Sigmoid colon (tissue), 7 donors: ENCODE measurements at places on chromosomes 12 and 14. TPM values are rescaled to one million over a fixed set of nuclear protein-coding genes. Genes with fewer than 3 reads are reported as not detected.

- no peak for DNase-seq
Observed at GRCh38 chr12:63843254-63843720, 1.2 kb upstream of the SRGAP1 start.

DNA sequence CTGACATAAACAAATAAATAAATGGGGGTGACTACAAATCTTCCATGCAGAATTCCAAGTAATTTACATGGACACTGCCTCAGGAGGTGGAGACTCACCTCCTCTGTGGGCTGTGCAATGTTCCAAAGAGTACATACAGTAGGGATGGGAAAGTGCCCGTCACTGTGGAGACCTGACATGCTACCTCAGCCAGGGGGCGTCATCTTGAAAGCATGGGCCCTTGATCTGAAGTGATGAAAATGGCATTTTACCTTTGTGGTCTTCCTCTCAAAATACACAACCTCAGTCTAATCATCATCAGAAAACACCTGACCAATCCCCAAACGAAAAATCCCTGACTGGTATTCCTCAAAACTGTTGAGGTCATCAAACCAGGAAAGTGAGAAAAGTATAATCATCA, 48.4 kb downstream of the ANAPC7 start:
- DNase-seq = no peak

Gene AQP2
- total RNA-seq = not detected

DNA sequence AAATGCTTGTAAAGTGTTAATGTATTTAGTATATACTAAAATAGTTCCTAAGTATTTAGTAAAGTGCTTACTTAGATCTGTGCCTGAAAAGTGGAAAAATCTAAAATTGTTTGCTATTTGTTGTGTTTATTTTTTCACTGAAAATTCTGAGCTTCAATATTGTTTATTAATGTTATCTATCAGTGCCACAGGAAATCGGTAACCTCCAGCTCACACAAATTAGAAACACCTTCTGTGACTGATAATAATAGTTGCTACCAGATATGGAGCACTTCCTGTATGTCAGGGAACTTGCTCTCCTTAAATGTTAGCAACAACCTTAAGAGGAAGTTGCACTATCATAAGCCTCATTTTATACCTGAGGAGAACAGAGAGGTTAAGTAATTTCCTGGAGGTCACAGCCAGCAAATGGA, 723 bp upstream of the LRP10 start:
- no peak for DNase-seq

DNA sequence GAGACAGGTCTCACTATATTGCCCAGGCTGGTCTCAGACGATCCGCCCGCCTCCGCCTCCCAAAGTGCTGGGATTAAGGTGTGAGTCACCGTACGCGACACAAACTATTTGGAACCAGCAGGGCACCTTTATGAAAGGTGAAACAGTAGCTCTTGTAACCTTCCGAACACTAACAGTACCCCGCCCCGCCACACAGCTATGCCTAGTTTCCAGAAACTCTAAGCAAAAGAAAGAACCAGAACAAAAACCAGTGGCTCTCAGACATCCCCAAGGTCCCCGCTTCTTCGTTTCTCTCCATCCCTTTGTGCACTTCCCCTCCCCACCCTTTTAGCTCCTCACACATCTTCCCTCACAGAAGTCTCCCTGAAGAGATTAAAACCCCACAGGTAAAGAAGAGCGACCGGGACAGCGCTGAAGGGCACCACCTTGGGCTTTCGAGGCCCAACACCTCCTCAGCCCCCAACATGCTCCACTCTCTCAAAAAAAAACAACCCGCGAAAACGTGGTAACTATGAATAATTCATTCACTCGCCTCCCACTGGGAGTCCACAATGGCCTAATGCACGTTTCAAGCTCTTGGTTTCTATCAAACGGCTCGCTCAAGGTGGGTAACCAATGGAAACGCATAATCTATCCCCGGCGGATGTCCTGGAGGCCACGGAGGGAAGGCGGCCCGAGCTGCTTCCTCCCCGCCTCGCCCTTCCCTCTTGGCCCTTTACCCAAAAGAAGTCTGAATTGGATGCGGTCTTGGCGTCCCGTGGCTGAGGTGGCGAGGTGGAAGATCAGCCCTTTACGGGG, 877 bp downstream of the BAG5 start:
- DNase-seq = no peak

Gene RFX4
- not detected for total RNA-seq

DNA sequence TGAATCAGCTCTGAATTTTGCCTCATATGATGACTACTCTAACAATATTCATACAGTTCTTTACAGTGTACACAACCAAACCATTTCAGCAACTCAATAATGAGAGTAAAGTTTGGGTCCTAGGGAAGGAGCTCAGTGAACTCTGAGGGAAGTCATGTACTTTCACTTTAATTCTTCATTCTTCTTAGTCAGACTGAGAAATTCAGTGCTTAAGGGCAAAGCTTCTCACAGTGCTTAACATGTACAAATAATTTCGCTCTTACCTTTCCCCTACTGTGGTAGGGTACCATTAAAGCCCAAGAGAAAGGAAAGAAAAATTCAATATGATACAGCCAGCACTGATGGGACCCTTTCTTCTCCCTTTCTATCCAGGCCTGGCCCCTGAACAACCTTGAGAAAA, 435.0 kb downstream of the NELL2 start:
- DNase-seq = no peak

- DNase-seq = no peak
Observed at GRCh38 chr14:53493320-53493719, 340.2 kb upstream of the DDHD1 start.

Gene KRT73
- not detected for total RNA-seq

Gene PIWIL1
- total RNA-seq = not detected

- DNase-seq = no peak
Observed at GRCh38 chr14:50813544-50813863, 17.5 kb downstream of the NIN start.

Gene LMBR1L
- total RNA-seq = 34.6 TPM

Gene DBX2
- not detected for total RNA-seq

GRCh38 chr12:130746546-130746945, 30.4 kb upstream of the RIMBP2 start:
- DNase-seq = no peak

Gene NANOG
- 0.28 TPM for total RNA-seq

Gene STX2
- total RNA-seq = 46.0 TPM

GRCh38 chr12:104024348-104024747, 25.6 kb downstream of the GLT8D2 start:
- no peak for DNase-seq

GRCh38 chr12:53191885-53192530, 11.3 kb upstream of the CSAD start:
- no peak for DNase-seq

GRCh38 chr14:28142400-28143015, 624.1 kb upstream of the FOXG1 start:
- no peak for DNase-seq
